ENCODE measurements at places on chromosomes 12 and 14. TPM values are rescaled to one million over a fixed set of nuclear protein-coding genes. Genes with fewer than 3 reads are reported as not detected.

- DNase-seq: no peak
These were observed 104.6 kb downstream of the GALC start for GRCh38 chr14:87888136-87888999.

DNA sequence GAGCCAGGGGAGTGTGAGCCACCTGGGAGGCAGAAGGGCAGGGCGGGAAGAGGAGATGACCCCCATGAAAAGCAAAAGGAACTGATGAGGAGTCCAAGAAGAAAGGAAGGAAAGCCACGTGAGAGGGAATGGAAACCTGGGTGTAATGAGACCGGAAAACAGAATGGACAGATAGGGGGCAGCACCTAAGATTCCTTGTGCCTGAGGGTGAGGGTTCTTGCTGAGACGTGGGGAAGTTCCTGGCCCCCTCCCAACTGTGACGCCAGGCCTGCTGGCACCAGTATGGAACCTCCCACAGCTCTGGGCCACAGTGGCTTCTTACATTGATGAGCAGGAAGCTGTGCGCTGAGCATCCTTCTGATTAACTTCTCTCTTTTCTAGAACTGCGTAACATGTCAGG is 30.8 kb downstream of the TTC7B start:
- DNase-seq: no peak

- DNase-seq: no peak
These were observed 21.5 kb downstream of the GNPNAT1 start for GRCh38 chr14:52769887-52770286.

GRCh38 chr12:131991816-131992430 is 42.2 kb downstream of the EP400 start:
- no peak for DNase-seq

GRCh38 chr14:35435177-35435576 is 30.6 kb upstream of the NFKBIA start:
- no peak for DNase-seq

DNA sequence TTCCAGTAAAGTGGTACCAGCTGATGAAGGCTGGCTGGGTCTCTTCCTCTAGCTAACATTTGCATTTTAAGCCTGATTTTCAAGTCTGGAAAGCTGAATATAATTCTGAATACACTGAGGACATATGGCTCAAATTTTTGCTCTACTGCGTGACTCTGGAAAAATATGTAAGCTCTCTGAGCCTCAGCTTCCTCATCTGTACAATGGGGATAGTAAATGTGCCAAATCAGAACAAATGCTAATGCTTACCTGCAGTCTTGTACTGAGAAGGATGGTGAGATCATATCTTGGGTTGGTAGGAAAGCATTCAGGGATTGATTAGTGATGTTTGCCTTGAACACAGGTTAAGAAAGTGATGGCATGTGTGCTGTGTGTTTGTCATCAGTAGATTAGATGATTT is 14.6 kb downstream of the HNF1A start:
- DNase-seq: no peak

DNA sequence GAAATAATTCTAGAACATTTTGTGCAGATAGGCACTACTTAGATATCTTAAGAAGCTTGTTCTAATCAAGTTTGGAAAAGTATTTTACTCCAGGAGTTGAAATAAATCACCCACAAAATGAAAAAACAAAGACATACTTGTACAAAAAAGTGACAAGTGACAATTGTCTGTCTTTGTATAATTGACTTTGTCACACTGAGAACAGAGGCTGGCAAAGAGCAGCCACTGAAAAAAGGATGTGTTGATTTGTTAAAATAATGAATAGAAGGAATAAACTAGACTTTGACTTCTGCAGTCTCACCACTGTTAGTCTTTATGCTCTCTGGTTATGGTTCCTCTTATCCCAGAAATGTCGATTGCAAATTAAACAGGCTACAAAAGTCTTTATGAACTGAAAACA is 77.6 kb downstream of the PTPRR start:
- DNase-seq: no peak

GRCh38 chr12:31308116-31308515 is 17.8 kb downstream of the SINHCAF start:
- no peak for DNase-seq

GRCh38 chr12:34163443-34163842 is 141.1 kb downstream of the ALG10 start:
- no peak for DNase-seq

GRCh38 chr12:49331380-49332222 is 5.4 kb downstream of the C1QL4 start:
- DNase-seq: no peak

DNA sequence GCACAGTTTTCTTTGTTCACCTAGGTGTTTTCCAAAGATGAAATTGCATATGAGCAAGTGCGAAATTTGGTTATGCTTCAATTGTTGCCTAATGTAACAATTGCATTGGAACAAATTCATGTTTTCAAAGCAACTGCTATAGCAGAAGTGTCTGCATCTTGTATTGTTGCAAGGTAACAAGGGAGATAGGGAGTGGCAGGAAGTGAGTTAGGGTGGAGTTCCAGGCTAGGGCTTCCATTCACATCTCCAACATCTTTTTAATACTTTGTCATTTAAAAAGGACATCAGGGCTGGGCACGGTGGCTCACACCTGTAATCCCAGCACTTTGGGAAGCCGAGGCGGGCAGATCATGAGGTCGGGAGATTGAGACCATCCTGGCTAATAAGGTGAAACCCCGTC is 312.3 kb upstream of the E2F7 start:
- DNase-seq: no peak

- no peak for DNase-seq
These were observed 302.3 kb upstream of the RGS6 start for GRCh38 chr14:71629765-71630492.

- DNase-seq: no peak
These were observed 73.6 kb downstream of the SRGAP1 start for GRCh38 chr12:63917864-63918799.

GRCh38 chr14:46769292-46769691 is 117.7 kb upstream of the RPL10L start:
- no peak for DNase-seq

DNA sequence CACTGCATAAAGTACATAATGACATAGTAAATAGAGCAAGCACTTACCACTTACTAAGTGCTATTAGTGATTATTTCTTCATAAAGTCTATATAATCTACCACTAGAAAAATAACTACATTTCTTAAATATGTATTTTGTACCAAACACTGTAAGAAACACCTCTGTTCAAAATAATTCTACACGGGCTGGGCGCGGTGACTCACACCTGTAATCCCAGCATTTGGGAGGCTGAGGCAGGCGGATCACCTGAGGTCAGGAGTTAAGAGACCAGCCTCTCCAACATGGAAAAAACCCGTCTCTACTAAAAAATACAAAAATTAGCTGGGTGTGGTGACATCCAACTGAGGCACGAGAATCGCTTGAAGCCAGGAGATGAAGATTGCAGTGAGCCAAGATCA is 38.9 kb downstream of the ATG2B start:
- DNase-seq: no peak

DNA sequence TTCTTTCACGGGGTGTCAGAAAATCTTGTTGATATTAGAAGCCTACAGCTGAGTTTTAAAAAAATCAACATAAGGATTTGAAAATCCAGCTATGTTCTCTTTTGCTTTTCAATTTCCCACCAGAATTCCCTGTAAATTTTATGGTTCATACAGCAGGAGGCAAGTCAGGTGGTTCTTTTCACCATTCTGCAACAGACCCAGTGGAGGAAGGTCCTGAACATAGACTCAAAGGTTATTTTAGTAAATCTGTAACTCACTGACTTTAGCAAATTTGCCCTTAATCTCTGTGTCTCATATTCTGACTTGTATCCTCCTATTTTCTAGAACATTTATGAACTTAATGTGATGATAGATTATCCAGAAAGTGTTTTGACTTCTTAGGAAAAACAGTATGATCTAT is 235.4 kb upstream of the E2F7 start:
- DNase-seq: no peak

DNA sequence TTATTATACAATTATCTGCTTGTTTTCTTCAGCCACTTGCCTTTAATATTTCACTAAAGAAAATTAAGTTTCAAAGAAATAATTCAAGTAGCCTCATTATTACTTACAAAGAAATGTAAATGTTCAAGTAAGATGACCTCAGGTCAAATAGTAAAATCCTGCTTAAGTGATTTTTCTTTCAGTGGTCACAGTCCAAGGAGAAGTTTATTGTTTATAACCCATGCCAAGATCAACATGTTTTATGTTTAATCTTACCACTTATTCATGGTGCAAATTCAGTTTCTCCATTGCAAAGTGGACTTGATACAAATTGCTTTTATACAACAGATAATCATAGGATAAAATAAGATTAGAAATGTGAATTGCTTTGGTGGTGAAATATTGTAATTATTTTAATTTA is 370.2 kb upstream of the FLRT2 start:
- DNase-seq: no peak

DNA sequence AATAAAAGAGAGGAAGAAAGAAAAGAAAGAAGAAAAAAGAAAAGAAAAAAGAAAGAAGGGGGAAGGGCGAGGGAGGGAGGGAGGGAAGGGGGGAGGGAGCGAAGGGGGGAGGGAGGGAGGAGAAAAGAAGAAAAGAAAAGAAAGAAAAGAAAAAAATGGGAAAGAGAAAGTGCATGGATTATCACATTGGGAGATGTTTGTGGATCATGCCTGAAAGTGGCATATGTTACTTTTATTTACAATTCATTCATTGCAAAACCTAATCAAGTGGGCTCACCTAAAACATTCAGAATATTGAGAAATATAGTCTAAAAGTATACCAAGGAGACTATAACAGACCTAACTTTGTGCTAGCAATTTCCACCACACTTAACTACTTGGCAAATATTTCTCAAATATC is 246.9 kb upstream of the SYT1 start:
- no peak for DNase-seq

DNA sequence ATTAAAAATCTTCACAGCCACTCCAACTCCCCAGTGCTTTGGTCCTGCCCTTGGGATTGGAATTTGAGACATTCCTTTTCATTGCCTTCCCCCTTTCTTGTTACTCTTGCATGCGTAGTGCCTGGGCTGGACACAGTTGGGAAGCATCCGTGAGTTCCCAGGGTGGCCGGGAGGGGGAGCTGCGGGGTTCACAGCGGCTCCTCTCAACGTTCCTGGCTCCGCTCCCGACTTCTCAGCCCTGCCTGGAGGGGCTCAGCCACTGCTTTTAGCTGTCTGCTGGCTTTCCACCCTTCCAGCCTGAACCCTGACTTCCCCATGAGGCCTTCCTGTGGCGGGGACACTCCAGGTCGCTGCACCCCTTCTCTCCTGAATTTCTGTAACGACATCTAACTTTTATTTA is 3.2 kb downstream of the TEX52 start:
- DNase-seq: peak; percentile 26

- no peak for DNase-seq
These were observed 145.3 kb upstream of the DCN start for GRCh38 chr12:91327889-91328288.

DNA sequence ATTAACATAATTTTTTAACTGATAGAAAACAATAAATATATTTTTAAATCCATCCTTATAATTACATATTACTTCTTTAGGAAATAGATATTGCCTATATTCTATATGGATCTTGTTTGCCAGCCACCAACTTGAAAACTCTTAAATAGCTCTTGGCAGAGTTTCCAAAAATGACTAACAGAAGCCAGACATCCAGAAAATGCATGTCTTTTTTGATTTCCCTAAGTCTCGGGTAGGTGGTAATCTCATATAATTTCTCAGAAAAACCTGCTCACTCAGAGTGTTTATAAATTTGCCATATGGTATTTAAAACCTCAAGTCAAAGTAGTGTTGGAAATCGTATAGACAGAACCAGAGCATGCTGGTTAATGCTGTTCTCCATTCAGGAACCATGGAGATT is 360.4 kb upstream of the FOXG1 start:
- no peak for DNase-seq

- no peak for DNase-seq
These were observed 15.1 kb upstream of the PPFIBP1 start for GRCh38 chr12:27508736-27509431.

DNA sequence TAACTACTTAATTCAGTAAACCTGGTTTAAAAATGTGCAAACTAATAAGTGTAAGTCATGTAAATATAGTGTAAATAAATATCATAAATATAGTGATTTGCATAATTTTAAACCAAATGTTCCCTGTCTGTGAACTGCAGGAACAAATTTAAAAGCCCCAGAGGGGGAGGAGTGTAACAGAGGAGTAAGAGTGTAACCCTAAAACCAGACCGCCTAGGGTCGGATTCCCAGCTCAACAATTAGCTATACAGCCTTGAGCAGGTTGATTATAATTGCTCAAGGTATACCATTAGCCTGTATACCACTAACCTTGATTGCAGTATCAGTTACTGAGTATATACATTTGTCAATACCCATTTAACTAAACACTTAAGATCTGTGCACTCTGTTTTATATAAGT is 218.4 kb downstream of the ADAMTS20 start:
- DNase-seq: no peak

GRCh38 chr14:72577521-72577920 is 316.4 kb downstream of the DPF3 start:
- DNase-seq: no peak

- no peak for DNase-seq
These were observed 412.5 kb upstream of the OR4E1 start for GRCh38 chr14:22086131-22086530.

DNA sequence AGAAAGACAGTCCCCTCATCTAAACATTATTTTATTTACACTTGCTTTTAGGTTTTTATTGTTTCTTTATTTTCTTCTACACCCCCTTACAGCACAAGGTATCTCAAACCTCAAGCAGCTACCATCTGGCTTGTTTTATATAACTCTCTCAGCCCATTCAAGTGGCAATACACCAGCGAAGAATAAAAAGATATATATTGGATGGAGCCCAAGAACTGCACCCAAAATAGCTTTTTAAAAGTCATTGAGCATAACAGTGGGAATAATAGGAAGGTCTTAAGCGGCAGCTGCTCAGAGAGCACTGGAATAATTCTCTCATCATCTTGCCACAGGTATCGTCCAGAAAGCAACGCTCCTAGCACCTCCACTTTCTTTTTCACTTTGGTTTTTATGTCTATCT is 322.5 kb downstream of the SYT1 start:
- DNase-seq: no peak

DNA sequence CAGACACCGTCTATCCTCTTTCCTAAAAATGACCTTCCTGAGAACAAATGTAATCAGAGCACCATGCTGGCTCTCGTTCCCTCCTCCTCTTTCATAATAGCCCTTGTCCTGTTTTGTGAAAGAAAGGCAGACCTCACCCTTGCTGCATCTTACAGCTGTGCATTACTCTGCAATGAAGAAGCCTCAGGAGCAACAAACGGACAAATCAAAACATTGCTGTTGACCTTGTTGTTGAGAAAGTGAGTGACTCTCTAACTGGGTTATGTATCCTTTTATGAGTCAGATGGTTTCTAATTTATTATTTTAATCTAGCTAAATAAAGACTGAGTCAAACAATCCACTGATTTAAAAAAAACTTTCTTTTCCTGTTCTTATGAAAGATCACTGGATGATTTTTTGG is 180.9 kb downstream of the RPS29 start:
- no peak for DNase-seq

- no peak for DNase-seq
These were observed 16.2 kb upstream of the COX6A1 start for GRCh38 chr12:120421701-120422100.

GRCh38 chr14:99257673-99258221 is 14.2 kb downstream of the BCL11B start:
- no peak for DNase-seq

- DNase-seq: no peak
These were observed 26.6 kb downstream of the ETV6 start for GRCh38 chr12:11676052-11676451.

The TDRD9 gene
- total RNA-seq: 0.17 TPM

The CATSPERB gene
- total RNA-seq: 5.3 TPM

The PAX9 gene
- total RNA-seq: not detected

The RNASE3 gene
- not detected for total RNA-seq

The LRRC10 gene
- not detected for total RNA-seq

The CKAP4 gene
- 15.7 TPM for total RNA-seq

The AICDA gene
- total RNA-seq: not detected

The FERMT2 gene
- 0.44 TPM for total RNA-seq

The IFNG-AS1 gene
- 1.1 TPM for total RNA-seq
